NCI-H1694 (cell line): ENCODE measurements at places on chromosomes 1 and 21.

- no peak for DNase-seq
Measured at GRCh38 chr1:192994141-192994540, 65.0 kb downstream of the UCHL5 start.

DNA sequence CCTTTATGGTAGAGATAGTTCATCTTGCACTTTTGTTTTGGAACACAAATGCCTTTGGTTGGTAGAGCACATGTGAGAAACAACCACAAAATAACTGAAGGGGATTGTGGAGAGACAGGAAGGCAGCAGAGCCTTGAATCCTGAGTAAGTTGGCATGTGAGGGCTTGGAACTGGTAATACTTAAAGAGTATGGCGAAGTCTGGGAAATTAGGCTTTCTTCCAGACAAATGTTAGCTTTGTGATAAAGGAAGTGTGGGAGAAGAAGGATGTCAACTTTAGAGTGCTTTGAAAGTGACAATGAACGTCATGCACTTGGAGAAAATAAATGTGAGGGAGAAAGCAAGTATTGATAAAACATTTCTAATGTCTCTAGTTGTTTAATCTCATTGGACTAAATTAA lies 476.3 kb upstream of the ZRANB2 start:
- no peak for DNase-seq

- DNase-seq: no peak
Measured at GRCh38 chr21:29671728-29672127, 268.1 kb downstream of the GRIK1 start.

DNA sequence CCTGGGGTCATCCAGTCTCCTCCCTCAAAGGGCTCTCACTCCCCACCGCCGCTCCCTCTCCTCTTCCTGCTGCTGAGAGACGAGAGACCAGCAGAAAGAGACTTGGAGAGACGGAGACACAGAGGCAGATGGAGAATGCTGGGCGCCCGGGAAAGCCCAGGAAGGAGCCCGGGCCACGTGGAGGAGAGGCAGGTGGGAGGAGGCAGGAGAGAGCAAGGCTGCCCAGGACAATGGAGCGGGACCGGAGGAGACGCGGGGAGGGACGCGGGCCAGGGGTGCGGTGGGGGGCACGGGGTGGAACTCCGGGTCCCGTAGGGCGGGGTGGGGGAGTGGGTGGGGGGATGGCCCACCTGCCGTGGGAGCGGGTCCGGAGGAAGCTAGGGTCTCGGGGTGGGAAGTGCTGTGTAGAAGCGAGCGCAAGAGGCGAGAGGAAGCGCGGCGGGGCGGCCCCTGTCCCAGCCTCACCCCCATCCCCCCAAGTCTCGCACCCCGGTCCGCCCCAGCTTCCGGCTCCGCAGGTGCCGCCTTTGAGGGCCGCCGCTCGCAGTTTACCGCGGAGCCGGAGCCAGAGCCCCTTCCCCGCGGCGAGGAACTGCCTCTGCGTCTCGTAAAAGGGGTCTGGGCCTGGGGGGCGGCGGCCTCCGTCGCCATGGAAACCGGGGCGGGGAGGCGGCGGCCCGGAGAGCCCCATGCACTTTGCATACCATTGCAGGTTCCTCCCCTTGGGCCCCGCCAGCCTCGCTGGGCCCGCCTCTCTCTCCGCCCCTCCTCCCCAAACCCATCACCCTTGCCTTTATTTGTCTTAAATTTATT lies 11.7 kb upstream of the EPHA2 start:
- no peak for DNase-seq

GRCh38 chr1:199742547-199742946 lies 285.0 kb upstream of the NR5A2 start:
- no peak for DNase-seq

DNA sequence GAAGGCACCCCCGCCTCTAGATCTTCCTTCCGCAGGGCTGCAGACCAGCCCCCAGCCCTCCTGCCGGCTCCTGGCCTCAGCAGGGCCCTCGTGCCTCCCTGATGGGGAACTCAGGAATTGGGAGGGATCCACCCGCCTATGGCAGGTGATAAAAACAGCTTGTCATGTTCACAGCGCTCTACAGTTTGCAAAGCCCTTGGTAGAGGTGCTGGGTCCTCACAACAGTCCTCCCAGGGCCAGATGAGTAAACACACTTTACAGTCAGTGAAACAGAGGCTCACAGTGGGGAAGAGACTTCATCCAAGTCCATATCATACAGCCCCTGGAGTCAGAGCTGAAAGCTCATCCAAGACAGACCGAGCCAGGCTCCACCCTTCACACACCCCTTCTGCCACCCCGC lies 97.0 kb upstream of the IFFO2 start:
- no peak for DNase-seq

DNA sequence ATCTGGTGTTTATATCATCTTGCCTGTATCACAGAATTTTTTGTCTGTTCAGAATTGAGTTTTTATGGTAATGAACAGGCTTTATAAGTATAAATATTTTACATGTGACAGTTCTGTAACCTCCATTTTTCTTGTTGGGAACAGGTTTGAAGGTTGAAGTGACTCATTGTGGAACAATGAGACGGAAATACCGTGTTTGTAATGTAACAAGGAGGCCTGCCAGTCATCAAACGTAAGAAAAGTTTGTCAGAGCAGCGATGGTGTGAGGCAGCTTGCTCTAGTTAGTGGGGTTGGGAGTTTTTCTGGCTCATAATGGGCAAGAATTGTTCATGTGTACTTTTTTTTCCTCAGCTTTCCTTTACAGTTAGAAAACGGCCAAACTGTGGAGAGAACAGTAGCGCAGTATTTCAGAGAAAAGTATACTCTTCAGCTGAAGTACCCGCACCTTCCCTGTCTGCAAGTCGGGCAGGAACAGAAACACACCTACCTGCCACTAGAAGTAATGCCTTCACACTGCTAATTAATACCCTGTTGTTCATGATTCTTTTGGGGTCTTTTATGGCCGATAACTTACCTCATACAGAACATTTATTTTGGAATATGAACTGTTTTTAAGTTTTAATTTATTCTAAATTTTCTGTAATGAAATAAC lies 75.2 kb upstream of the TEKT2 start:
- DNase-seq: no peak

- DNase-seq: no peak
Measured at GRCh38 chr1:55812281-55812680, 597.1 kb upstream of the USP24 start.

- DNase-seq: no peak
Measured at GRCh38 chr1:204075139-204075521, 2.2 kb downstream of the SOX13 start.

DNA sequence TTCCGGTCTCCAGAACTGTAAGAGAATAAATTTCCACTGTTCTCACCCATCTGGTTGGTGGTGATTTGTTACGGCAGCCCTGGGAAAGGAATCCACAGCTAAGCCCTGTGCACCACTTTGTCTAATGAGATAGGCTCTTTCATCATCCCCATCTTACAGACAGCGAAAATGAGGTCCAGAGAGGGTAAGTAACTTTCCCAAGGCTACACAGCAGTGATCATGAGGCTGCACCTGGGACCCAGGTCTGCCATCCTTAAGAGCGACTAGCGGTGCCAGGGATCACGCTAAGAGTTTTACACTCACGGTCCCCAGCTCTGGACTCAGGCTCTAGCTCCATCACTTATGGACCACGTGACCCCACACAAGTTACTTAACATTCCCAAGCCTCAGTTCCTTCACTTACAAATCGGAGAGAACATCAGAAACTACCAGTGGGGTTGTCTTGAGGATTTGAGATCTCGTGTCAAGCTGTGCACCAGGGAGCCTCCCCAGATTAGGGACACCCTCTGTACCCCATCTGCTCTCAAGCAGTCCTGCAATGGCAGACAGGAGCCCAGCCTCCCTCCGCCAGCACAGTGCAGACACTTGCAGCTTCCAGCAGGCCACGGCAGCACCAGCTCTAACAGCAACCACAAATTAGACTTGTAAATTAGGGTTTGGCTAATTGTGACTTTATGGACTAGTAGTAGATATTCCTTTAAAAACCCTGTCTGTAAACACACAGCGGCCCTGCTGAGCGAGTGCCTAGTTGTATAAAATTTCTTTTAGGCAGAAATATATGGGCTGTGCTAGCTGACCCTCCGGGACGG lies 87.3 kb downstream of the DISP3 start:
- no peak for DNase-seq

DNA sequence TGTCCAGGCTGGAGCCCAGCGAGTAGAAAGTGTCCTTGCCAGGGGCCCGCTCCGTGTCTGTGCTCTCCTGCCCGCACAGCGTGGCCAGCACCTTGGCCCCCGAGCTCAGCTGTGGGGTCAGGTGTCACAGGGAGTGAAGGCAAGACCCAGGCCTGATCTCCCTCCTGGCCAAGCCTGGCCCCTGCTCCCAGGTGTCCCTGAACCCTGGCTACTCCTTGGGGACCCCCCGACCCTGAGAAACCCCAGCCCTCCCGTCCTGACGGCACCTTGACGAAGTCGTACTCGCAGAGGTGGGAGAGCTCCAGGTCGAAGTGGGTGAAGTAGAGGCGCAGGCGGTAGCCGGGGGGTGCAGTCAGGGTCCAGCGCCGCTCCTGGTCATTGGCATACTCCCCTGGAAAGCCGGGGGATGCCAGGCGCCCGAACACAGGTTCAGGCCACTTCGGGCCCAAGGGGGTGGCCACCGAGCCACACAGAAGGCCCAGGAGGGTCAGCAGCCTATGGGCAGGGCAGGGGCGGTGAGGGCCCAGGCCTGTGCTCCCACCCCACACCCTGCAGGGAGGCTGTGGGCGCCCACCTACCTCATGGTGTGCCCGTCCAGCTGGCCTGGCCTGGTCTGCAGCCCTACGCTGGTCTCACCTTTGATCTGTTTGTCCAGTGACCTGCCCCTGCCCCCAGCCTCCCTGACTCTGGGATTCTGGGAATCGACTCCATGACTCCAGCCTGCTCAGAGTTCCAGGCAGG lies at the start of gene MASP2:
TSS of gene MASP2 (minus strand) at position 615 of the 741 bp plus-strand sequence. CDS start at position 583, 32 bp downstream.
- DNase-seq: no peak

GRCh38 chr1:23480187-23481025 lies 3.6 kb downstream of the ASAP3 start:
- no peak for DNase-seq

DNA sequence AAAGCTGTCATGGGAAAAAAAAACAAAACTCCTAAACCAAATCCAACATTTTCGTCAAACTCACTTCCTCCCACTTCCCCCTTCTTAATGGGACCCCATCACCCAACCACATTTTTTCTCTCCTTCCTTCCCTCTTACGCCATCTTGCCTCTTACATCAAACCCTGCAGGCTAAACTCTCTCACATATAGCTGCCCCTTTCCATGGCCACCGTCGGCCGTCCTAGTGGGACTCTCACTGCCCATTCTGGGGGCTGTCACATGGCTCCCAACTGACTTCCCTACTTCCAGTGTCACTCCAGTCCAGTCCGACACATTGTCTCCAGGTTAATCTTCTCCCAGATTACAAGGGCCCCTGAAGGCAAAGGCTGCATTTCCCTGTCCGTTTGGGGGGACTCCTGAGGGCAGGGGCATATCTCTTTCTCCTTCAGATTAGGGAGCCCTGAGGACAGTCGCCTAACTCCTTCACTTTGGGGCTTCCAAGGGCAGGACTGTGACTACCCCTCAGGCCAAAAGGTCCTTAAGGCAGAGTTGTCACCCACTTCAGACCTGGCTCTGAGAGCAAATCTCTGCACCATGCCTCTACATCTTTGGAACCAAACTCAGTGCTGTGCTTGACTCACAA lies 658 bp downstream of the UBXN11 start:
- no peak for DNase-seq
